ENCODE measurements at places on chromosomes 16 and 17. TPM values are rescaled to one million over a fixed set of nuclear protein-coding genes. Genes with fewer than 3 reads are reported as not detected.

DNA sequence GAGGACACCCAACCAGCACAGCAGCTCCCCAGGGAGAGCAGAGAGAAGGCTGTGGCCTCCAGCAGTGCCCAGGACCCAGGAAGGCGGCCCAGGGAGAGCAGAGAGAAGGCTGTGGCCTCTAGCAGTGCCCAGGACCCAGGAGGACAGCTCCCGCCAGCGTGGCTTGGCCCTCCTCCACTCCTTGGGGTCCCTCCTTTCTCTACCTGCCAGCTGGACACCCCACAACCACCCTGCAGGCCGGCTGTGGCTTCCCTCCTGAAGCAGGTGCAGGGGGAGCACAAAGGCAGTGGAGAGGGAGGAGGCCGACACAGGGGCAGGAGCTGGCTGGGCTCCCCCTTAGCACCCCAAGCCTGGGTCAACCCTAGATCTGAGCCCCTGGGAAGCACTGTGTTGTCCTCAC is 54.1 kb upstream of the FASN start:
- no peak for DNase-seq

Gene LLGL2
- 26.8 TPM for polyA plus RNA-seq

GRCh38 chr17:8159032-8159400 is 3.7 kb downstream of the VAMP2 start:
- DNase-seq: no peak

Gene ITGAL
- not detected for polyA plus RNA-seq

Gene TP53TG3F
- polyA plus RNA-seq: not detected

Gene CLEC19A
- not detected for polyA plus RNA-seq

DNA sequence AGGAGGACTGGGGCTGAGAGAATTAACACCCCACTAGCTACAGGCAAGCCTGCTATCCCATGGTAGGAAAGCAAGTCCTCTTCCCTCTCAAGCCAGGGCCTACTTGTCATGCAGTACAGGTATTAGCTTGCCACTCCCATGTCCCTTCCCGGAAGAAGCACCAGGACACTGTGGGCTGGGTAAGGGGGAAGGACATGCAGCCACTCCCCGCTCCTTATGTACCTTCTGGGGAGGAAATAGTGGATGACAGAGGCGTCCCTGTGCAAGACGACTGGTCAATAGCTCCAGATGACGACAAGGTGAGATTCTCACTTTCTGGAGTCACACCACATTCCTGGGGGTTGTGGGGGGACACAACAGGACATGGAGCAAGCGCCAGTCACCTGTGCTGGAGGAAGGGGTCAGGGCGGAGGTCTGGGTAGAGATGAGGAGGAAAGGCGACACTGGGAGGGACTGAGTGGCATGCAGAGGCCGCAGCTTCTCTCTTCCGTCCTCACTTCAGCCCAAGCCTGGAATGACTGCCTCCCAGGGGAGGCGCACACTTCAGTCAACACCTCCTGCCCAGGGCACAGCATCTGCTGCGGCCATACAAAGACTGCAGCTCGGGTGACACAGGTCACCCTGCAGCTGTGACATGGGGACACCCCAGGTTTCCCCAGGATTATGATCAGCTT is 15.1 kb upstream of the FOXJ1 start:
- no peak for DNase-seq

GRCh38 chr17:61659437-61659836 is 68.4 kb upstream of the NACA2 start:
- no peak for DNase-seq

DNA sequence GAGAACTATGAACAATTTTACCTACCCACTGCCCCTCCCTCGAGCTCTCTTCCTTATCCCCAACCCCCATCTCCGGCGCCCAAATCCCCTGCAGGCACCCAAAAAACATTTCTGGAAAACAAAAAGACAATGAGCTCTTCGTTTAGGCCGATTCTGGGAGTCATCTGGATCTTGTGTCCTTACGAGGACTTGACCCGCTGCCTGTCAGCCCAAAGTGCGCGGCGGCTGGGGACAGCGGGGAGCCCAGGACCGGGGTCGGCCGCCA is 524 bp downstream of the STRADA start:
- DNase-seq: no peak

DNA sequence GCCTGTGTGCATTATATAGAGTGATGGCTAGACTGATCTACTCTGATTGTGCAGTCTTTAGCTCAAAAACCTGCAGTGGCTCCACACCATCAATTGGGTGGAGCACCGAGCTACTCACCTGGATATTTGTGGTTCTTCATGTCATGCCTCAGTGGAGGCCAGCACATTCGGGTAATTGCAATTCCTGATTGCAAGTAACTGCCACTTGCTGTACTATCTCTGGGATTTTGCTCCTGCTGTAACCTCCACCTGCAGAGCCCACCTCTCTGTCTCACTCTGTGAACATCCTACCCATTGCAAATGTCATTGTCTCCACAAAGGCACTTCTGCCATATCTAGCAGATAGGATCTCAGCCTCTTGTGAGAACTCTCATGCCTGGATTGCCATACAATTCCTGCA is 1.7 kb upstream of the CCL1 start:
- no peak for DNase-seq

DNA sequence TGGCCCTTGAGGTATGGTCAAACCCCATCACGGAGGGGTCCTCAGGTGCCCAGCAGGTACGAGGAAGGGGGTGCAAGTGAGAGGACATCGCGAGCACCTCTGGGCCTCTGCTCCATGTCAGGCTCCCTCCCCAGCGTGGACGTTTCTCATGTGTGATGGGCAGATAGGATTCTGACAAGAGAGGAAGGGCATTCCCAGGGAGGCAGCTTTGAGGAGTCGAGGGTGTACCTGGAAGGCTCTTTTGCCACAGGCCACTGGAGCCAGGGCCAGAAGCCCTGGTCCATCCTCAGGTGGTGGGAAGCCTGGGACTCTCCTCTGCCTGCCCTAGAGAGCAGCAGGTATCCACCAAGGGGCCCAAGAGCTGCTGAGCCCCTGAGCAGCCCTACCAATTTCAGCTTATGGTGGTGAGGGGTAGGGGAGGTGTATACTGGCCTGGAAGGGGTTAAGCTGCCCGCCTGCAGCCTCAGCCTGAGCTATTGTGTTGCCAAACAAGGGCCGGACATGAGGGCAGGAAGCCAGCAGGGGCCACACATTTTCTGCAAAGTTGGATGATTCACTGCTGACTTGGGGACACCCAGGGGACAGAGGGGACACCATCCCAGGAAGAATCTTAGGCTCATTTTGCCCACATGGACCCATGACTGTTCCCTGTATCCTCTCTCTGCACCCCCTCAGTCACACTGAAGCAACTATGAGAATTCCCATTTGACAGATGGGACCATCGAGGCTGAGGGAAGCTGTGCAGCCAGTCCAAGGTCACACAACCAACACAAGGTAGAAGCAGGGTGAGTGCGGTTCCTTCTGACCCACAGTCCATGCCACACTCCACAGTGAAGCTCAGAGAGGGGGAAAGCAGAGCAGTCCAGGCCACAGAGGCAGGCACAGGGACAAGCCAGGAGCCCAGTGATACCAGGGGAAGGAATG is 1.7 kb downstream of the CDH5 start:
- DNase-seq: no peak

Gene FNDC8
- polyA plus RNA-seq: not detected

GRCh38 chr16:17311333-17312093 is 159.2 kb downstream of the XYLT1 start:
- DNase-seq: no peak

DNA sequence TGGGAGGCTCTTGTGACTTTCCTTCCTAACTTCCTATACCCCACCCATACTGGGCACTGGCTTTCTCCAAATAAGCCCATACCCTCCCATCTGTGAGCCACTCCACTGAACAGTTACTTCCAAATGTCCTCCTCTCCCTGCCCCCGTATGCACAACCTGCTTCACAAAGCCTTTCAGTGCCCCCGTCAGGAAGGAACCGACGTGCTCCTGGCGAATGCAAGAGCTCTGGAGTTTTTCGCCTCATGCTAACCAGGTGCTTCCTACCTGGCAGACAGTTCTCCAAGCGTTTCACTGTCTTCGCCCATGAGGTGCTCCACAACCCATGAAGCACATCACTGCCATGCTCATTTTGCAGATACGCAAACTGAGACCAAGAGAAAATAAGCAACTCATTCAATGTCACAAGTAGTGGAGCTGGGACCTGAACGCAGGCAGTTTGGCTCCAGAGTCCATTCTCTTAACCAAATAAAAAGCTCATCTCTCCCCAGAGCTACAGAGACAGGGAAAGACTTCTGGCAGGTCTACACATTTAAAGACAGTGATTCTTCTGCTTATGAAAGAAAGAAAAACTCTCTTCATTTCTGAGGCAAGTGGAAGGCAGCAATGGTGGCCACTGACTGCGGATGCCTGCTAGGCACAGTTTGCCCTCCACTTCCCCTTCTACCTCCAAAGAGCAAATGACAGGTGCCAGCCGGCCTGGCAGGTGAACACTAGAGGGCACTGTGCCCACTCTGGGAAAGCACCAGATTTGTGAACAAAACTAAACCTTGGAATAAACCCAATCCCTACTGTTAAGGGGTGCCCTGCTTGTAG is 23.8 kb downstream of the SPHK1 start:
- DNase-seq: peak; percentile 28

DNA sequence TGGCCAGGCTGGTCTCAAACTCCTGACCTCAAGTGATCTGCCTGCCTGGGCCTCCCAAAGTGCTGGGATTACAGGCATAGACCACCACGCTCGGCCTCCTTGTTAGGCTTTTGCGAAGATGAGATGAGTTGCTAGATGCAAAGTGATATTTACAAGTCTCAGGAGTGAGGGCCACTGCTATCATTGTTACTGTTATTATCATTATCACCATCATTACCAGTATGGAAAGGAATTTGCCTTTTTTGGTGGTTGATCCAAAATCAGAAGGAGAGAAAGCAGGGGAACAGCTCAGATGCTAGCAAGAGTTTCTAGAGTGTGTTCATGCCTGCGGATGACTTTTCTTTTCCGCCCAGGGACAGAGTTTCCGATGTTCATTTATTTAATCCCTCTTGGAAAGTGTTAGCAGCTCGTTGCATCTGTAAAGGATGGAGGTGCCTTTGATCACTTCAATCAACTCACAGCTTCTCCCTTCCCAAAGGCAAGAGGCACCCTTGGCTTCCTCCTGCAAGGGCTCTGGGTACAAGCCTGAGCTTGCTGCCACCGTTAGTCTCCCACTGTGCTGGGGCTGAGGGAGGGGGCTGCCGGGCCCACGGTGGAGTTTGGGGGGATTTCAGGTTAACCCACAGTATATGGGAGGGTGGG is 21.6 kb downstream of the ITPRIPL2 start:
- DNase-seq: no peak

Gene ATAD5
- polyA plus RNA-seq: 1.2 TPM

DNA sequence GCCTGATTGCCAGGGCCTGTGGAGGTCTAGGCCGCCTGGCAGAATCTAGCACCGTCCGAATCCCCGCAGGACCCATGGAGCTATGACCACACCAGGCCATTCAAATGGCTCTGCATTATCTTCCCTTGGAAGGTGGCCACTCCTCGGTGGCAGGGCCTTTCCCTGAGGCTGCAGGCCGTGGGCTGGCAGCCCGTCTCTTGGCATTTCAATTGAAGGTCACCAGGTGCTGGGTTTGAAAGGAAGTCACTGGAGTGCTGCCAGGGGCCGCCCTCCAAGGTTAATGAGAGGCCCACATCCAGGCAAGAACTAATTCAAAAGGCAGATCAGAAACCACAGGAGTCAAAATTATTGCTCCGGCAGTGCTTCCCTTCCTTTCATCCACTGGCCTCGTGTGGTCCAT is 27.7 kb upstream of the CACNG5 start:
- no peak for DNase-seq

GRCh38 chr17:47993031-47993564 is 22.2 kb downstream of the CDK5RAP3 start:
- no peak for DNase-seq

GRCh38 chr17:47615766-47616424 is 33.8 kb upstream of the KPNB1 start:
- DNase-seq: no peak

DNA sequence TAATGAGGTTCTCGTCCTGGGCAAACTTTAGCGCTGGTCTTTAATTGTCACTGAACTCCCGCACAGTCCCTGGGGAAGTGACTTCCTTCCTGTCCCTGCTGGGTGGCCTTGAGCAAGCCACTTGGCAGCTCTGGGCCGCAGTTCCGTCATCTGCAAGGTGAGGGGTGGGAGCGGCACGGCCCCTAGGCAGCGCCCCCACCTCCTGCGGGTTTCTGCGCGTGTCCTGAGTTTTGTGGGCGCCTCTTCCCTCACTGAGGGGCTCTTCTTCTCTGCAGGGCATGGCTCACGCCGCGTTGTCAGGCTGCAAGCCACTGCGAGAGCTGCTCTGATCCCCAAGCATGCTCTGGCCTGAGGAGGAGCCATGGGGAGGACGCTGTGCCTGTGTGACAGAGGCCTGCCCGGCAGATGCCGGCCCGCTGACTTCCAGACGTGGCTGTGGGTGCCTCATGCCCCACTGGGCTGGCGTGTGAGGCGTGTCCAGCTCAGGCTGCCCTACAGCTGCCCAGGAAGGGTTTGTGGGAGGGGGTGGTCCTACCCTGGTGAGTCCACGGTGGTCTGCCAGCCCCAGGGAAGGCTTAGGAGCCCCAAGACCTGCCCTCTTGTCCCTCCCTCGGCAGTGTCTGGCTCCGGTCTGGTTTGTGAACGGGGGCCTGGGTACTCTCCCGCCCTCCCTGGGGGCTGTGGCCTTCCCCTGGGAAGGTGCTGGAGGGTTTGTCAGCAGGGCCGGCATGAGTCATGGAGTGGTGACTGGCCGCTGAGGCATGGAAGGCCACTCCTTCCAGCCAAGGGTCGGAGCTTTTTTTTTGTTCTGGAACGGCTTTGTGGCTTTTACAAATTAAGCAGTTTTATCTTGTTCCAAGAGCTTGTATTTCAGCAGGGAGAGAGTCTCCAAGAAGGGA is 182.0 kb downstream of the SEC14L1 start:
- DNase-seq: peak; percentile 80

GRCh38 chr16:15723808-15724207 is 73.8 kb downstream of the NDE1 start:
- DNase-seq: no peak

GRCh38 chr16:4660454-4661007 is 32.8 kb upstream of the NUDT16L1 start:
- DNase-seq: no peak

Gene C17orf78
- not detected for polyA plus RNA-seq

DNA sequence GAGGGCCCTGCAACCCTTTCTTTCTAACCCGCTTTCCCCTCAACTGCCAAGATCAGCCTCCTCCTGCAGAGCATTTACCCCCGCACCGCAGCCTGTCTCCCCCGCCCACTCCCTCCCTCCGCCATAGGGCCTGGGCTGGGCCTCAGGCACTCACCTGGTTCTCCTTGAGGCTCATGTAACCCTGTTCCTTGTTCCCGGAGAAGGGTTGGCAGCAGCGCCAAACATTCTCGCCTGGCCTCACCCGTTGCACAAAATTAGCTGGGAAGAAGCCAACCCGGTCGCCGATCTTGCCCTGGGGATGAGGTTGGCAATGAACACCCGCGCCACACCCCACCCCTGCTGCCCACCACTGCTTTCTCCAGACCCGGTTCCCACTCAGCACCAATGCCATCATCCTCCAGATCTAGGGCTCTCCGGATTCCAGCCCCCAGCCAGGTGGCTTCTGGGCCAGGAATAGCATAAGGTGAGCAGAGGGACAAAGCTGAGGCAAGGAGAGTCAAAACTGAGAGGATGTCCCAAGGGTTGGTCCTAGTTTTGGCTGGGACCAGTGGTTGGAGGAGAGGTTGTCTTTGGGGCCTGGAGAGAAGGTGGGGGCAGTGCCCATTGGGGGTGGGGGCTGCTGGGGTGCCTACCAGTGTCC is 12.8 kb downstream of the STAC2 start:
- no peak for DNase-seq

- DNase-seq: no peak
These were observed 2.5 kb upstream of the GINS3 start for GRCh38 chr16:58389724-58390123.

Gene MT1M
- 0.24 TPM for polyA plus RNA-seq

- DNase-seq: no peak
These were observed 20.6 kb downstream of the RPH3AL start for GRCh38 chr17:332023-332422.

Data from foreskin keratinocyte (primary cell).